GM12864 (cell line): ENCODE measurements at places on chromosomes 2 and 18.

DNA sequence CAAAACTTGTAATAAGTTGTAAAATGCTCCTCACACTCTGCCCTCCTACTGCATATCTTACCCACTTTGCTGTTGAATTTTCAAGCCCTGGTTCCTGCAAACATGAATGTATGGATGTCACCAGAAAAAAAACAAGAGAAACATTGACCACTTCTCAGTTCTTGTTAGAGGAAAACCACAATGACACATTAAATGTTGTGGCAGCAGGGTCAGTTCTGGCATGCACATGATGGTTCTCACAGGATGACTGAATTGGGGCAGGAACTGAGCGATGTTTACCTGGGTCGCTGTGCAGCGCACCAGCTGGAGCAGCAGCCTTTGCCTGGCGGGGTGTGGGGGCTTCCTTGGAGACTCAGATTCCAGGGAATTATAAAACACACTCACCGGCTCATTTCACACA, 14.0 kb upstream of the PRKCE start:
- no peak for DNase-seq

- no peak for DNase-seq
Observed at GRCh38 chr2:172467382-172467781, 40.0 kb downstream of the ITGA6 start.

DNA sequence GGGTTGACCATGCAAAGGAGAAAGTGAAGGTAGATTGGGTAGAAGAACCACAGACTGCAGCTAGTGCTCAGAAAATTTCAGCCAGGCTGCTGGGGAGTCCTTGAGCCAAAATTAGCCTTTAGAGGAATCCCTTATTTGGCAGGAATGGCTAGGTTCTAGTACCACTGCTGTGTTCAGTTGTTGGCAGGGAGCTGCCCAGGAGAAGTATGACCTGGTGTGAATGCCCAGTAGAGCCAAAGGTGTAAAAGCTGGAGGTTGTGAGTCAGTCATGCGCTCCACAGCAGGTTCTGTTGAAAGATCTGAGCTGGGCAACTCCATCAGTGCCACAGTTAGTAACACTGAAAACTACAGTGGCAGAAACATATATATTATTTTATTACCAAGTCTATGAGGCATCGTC, 36.4 kb upstream of the TBR1 start:
- no peak for DNase-seq

GRCh38 chr2:241379481-241380480, 23.7 kb downstream of the FARP2 start:
- DNase-seq, result no peak

DNA sequence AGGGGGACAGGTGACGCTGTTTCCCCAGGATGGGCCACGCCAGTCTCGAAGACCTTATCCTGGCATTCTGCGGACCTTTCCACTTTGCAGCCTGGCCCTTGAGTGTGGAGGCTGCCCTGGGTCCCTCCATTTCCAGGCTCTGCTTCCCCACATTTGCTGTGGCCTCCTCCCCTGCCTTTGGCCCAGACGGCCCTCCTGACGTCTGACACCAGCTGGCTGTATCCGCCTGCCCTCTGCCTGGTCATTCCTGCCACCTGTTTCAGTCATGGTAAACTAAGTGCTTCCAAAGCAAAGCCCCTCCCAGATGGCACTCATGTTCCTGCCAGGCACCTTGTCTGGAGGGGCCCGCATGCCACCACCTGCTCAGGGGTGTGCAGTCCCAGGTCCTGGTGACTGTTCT, 95.1 kb downstream of the ASB1 start:
- no peak for DNase-seq
